CD4-positive, alpha-beta T cell treated with Interferon alpha-2 for 1 hour (primary cell): ENCODE measurements at places on chromosomes 13 and 19.
A peak's percentile ranks its signal among the peaks of the same experiment; 100 is the strongest.

DNA sequence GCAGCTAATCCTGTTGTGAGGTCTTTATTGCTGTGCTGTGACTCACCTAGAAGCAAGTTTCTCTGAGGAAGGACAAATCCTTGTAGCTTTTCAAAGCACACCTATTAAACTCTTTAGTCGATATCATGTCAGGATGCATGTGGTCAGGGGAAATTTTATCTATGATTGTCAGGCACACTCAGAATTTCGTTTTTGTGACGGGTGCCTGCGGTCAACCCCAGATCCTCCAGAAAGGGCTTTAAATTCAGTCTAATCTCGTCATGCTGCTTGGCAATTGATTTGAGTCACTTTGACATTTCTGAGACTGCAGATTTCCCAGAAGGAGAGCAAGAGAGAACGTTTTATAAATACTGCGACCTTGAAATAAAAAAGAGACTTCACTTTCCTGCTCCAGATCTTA lies 316.9 kb downstream of the FGF9 start:
- DNase-seq = no peak

GRCh38 chr13:64007339-64007738 lies 2591.7 kb upstream of the PCDH20 start:
- no peak for DNase-seq

- DNase-seq = no peak
Observed at GRCh38 chr13:66565279-66565678, 664.9 kb downstream of the PCDH9 start.

GRCh38 chr13:95553581-95554385 lies 1.3 kb downstream of the CLDN10 start:
- DNase-seq = no peak

GRCh38 chr13:110565296-110565695 lies 3.8 kb upstream of the RAB20 start:
- no peak for DNase-seq

GRCh38 chr19:58395220-58395978 lies at the start of gene RNF225:
Gene RNF225, plus strand, starts transcription at chr19:58395656. Its CDS starts 434 bp downstream, at chr19:58396090.
- no peak for DNase-seq

DNA sequence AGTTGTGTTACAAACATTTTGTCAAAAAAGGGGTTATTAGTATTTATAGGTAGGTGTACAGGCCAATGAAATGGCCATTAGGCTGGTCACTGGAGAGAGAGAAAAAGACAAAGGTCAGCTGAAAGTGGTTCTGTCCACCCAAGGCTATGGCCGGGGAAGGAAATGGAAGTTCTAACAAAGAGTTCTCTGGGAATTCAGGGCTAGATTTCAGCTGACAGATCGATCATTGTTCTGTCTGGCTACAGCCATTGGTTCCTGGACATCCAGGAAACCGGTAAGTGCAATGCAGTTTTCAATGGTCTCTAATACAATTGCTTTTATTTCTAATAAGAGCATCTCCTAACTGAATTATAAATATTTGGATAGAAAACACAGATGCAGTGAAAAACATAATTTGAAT lies 42.5 kb downstream of the MBNL2 start:
- DNase-seq = no peak

DNA sequence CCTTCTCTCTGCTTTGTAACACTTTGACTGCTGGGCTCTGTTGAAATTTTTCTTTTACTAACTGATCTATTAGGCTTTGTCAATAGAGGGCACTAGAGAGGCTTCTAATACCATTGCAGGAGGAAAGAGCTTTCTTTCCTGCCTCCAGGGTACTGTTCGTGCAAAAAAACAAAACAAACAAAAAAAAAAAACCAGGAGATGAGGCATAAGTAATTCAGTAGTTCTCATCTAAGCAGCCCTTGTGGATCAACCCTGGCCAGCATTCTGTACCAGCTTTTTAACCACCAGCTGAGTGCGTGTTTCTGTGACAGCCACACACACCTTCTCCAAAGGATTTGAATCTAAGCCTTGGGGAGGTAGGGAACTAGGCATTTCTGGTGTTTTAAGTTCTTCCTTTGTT lies 1707.6 kb upstream of the SLC10A2 start:
- DNase-seq = peak; percentile 16

- no peak for DNase-seq
Observed at GRCh38 chr19:4575267-4576015, 16.0 kb upstream of the SEMA6B start.

GRCh38 chr13:26660185-26660584 lies 100.4 kb downstream of the GPR12 start:
- no peak for DNase-seq

- no peak for DNase-seq
Observed at GRCh38 chr19:33251526-33252090, 26.0 kb upstream of the SLC7A10 start.

DNA sequence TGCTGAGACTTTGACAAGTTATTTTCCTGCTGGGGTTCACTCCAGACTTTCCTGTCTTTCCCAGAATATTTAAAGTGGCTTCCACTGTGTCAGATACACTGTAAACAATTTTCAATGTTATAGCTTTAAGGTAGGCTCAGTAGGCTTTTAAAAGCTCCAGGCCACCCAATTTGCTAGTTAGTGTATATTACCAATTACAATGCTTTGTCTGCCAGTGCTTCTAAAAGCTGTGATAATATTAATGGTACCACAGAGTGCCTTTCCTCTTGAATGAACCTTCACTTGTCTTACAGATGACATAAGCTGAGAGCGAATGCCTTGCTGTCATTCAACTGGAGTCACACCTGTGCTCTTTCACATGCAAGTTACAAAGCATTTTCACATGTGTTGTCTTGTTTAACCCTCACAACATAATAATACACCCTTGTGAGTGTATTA lies 239.7 kb upstream of the HTR2A start:
- no peak for DNase-seq

DNA sequence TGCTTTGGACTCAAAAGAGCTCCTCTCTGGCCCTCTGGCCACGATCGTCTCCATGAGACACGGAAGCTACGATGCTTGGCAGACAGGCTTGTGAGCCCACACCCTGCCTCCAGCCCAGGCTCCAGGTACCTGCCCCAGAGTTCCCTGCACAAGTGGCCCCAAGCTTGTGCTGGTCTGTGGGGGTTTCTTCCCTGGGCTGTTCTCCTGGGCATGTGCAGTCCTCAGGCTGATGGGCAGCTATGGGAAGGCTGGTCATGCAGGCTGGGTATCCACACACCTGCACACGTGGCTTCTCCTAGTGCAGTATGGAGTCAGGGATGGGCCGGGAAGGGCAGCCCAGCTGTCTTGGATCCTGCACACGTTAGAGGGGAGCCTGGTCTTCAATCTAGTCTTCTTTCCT lies 43.1 kb downstream of the TEX29 start:
- DNase-seq = no peak

DNA sequence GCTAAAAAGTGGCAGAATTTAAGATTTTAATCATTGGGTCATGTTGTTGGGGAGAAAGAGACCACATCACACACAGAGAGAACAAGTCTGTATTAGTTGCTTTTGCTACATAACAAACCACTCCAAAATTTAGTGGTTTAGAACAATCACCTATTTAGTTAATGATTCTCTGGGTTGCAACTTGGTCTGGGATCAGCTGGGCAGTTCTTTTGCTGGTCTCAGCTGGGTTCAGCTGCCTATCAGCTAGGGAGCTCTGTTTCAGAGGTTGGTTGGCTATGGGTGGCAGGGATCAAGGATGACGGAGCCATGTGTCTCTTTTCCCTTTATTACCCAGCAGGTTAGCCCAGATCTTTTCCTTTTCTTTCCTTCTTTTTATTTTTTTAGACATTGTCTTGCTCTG lies 8.9 kb downstream of the PINLYP start:
- DNase-seq = no peak
